ENCODE measurements at places on chromosomes 3 and 15. TPM values are rescaled to one million over a fixed set of nuclear protein-coding genes. Genes with fewer than 3 reads are reported as not detected.
A peak's percentile ranks its signal among the peaks of the same experiment; 100 is the strongest.

- no peak for DNase-seq
These were observed 41.5 kb downstream of the CHD2 start for GRCh38 chr15:92941668-92942067.

GOLGA6D gene
- total RNA-seq = not detected

NME9 gene
- not detected for total RNA-seq

DNA sequence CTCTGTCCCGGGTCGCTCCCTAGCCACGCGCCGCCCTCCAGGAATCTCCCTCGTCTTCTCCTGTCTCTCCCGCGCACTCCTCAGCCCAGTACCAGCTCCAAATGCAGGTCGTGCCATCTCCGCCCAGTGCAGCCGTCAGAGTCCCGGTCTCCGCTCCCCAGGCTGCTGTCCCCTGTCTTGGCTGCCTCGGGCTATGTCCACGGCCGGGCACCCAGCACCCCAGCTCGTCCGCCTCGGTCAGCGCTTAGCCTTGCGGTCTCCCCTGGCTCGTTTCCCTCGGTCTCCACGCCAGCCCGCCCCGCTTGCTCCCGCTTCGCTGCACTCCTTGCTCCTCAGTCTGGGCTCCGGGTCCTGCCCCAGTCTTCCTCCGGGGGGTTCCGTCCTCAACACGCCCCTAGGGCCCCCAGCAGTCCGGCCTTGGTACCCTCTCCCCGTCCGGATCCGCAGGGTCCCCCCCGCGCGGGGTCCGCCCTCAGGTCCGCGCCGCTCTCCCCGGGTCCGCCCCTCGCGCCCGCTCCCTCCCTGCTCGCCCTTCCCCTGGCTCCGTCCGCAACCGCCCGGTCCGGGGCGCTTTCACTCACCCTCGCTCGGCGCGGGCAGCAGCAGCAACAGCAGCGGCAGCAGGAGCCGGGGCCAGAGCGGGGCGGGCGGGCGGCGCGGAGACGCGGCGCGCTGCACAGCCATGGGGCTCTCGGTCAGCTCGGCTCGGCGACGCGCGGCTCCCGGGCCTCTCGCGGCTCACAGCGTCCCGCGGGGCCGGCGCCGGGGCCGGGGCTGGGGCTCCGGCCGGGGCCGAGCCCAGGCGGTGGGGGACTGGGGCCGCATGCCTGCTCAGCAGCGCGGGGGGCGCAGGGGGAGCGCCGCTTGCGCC lies 462 bp downstream of the IGDCC3 start:
- DNase-seq = peak; percentile 5

GRCh38 chr3:18099611-18100010 lies 325.5 kb downstream of the SATB1 start:
- peak; percentile 54 for DNase-seq

- no peak for DNase-seq
These were observed 16.1 kb upstream of the EBLN2 start for GRCh38 chr3:73045391-73045790.

DNA sequence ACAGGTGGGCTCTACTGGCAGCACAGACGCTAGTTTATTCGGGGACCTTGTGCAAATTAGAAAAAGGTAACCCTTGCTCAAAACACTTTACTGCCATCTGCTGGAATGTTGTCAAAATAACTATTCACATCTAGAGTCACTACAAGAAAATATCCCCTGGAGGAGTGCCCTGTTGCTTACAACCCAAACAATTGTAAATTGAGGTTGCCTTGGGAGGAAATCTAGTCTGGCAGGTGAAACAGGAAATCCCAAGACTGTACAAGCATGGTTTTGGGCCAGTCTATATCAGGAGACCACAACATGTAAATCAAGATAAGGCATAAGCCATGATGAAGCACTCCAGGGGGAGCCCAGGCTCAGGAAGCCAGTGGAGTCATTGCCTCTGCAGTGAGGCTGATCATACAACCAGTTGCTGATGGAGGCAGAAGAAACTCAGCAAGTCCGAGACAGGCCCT lies 136.8 kb upstream of the ACP3 start:
- peak; percentile 52 for DNase-seq

- no peak for DNase-seq
These were observed 107.4 kb upstream of the MLF1 start for GRCh38 chr3:158463556-158463955.

- no peak for DNase-seq
These were observed 542 bp upstream of the UBAP1L start for GRCh38 chr15:65115542-65115941.

GRCh38 chr15:71812966-71813722 lies 2.8 kb downstream of the NR2E3 start:
- no peak for DNase-seq

DNA sequence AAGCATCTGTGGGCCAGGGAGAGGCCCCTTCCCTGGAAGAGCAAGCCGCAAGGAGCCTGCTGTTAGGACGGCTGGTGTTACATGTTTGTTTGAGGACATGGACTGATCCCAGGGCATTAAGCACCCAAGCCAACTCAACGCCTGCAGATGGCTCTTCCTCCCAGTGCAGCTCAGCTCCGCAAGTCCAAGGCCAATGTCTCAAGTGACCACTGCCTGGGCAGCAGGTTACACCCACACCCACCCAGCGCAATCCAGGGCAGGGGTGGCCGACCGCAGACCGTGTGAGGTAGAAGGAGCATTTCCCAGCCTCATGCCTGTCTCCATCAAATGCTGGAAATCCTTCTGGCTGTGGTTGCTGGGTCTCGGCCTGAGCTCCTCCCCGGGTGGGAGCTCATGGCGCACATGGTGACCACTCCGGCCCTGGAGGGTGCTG lies 14.5 kb downstream of the GP5 start:
- no peak for DNase-seq

- DNase-seq = no peak
These were observed 150.7 kb downstream of the TMCO5A start for GRCh38 chr15:38085114-38085513.

DNA sequence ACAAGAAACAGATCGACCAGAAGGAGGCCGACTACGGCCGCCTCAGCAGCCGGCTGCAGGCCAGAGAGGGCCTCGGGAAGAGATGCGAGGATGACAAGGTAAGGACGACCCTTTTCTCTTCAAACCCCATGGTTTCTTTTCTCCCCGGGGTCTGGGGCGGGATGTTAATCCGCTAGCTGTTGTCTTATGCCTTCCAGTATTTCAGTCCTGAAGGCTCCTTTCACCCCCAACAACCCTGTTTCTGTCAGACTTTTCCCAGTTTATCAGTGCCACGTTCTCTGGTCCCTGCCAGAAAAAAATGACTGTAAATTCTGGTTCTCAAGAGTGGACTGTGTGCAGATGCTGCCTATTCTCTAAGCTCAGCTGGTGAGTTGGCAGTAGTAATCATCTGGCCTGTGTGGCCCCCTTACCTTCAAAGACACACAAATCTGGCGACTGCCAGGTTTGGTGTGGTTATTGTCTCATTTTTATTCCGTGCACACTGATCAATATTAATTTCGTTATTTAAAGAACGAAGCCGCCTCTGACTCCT lies 806 bp downstream of the GOLM2 start:
- DNase-seq = no peak

CPNE9 gene
- not detected for total RNA-seq

DNA sequence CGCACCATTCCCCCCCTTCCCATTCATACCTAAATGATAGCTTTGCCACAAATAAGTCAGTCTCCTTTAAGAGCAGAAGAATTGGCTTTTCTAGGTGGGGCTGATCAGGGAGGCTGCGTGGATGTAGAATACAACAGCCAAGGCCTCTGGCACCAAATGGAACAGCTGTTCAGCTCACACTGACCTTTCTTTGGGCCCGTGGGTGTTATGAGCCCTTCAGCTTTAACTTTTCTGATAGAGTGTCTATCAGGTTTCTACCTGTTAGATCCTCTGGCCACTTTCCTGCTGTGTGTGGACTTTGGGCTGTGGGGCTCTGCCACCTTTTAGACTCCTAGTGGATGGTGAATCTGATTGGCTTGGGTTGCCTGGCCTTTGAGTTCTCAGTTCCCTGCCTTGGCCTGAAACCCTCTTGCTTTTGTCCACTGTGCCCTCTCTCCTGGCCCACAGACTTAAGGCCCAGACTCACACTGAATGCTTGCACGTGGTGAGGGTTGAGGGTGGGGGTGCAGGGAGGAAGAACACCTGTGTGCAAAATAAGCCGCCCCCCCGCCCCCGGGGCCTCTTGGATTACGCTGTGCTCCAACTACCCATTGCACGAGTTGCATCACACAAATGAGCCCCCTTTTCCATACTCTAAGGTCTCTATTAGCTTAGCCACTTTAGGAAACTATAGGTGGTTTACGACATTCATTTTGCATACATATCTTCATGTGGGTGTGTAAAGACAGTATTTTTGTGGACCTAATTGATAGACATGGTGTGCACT lies 1.3 kb upstream of the RFX7 start:
- DNase-seq = no peak

GRIP2 gene
- total RNA-seq = 0.10 TPM

- DNase-seq = no peak
These were observed 21.3 kb upstream of the ACAD9 start for GRCh38 chr3:128858167-128858566.

IFT122 gene
- total RNA-seq = 21.5 TPM

- no peak for DNase-seq
These were observed 30.9 kb downstream of the ARNT2 start for GRCh38 chr15:80434926-80435720.

GRCh38 chr3:43247561-43248184 lies 38.7 kb upstream of the SNRK start:
- no peak for DNase-seq

- DNase-seq = peak; percentile 85
These were observed 23.1 kb downstream of the LRRC31 start for GRCh38 chr3:169846458-169847193.

- DNase-seq = no peak
These were observed 20.3 kb downstream of the CSRNP1 start for GRCh38 chr3:39133093-39133490.

Measured in A172 (cell line).